ENCODE measurements at places on chromosomes 7 and 10.

GRCh38 chr7:118311121-118311836, 86.8 kb downstream of the ANKRD7 start:
- DNase-seq = no peak

- DNase-seq = peak; percentile 74
Measured at GRCh38 chr7:112665709-112666108, 124.5 kb downstream of the TMEM168 start.

DNA sequence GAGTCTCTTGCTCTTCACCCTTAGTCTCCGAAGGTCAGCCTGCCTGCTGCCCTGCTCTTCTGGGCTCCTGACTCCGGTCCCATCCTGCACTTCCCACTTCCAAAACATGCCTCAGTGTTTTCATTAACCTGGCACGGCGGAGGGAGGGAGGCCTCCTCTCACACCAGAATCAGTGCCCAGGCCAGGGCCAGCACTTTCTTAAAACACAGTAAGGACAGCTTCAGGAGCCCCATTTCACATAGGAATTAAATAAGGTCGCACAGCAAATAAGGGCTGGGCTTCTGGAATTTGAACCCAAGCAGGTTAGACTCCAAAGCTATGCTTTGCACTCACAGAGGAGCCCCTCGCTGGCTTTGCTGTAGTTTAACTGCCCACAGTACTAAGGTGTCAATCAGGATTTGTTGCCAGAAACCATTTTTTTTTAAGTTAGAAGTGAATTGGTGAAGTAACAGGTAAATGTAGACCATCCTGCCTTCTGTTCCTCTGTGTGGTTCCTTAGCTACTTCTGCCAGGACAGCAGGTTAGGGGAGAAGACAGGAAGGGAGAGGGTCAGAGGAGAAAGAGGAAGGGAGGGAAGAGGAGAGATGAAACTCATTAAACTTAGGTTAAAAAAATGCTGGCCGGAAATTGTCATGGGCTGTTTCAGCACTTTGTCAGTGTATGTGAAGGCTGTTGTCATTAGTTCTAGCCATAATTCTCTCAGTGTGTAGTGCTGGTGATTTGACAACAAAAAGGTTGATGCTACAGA, 1.1 kb downstream of the RASSF4 start:
- peak; percentile 48 for DNase-seq

- DNase-seq = no peak
Measured at GRCh38 chr10:89518876-89519842, 16.2 kb downstream of the SLC16A12 start.

GRCh38 chr7:42167206-42167605, 69.8 kb downstream of the GLI3 start:
- DNase-seq = no peak

DNA sequence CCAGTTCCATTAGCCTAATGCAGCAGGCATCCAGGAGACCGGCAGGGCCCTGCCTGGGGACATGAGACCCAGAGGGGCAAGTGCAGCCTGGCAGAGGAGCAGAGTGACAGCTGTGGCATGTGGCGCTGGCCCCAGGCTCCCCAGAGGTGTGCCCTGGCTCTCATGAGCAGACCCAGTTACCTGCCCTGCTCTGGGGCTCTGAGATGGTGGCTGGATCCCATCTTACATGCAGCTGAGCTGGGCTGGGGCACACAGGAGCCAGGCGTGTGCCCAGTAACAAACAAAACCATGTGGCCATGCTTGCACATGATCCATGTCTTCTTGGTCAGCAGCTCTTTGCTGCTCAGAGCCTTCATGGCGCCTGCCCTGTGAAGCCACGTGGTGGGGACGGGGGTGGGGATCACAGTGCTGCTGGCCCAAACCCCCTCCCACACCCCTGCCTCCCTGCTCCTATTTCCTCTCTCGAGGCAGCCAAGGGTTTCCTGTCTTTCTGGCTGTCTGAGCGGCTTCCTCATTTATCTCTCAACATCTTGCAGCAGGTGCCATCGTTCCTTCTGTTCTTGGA, 40.3 kb upstream of the GTF2I start:
- DNase-seq = peak; percentile 82

DNA sequence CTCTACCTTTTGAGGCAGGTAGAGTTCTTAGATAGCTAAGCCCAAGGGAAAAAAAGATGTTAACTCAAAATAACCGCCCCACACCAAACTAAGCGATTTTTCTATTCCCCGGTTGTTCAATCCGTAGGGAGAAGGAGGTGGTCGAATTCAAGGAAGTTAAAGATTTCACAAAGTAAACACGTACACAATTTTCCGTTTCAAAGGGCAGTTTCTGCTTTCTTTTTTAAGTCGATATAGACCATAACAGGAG, 842 bp downstream of the KBTBD2 start:
- DNase-seq = no peak

GRCh38 chr7:36910401-36910800, 186.1 kb upstream of the AOAH start:
- DNase-seq = no peak

GRCh38 chr7:47427051-47427643, 154.8 kb downstream of the TNS3 start:
- no peak for DNase-seq

GRCh38 chr7:121195874-121196273, 132.9 kb upstream of the WNT16 start:
- DNase-seq = peak; percentile 86

GRCh38 chr7:6917258-6917657, 91.2 kb upstream of the CCZ1B start:
- DNase-seq = no peak

DNA sequence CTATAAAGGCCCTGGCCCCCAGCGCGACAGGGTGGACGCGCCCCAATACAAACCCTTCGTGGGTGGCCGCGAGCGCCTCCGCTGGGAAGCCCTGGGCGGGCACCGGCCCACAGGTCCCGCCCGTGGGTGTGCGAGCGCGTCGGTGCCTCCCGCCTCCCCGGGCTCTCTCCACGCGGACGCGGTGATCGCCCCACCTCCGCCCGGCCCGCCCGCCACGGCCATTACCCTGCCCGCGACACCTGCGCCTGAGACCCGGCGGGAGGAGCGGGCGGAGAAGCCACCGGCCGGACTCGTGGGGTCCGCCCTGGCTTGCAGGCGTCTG, 81.2 kb downstream of the PAX2 start:
- no peak for DNase-seq

DNA sequence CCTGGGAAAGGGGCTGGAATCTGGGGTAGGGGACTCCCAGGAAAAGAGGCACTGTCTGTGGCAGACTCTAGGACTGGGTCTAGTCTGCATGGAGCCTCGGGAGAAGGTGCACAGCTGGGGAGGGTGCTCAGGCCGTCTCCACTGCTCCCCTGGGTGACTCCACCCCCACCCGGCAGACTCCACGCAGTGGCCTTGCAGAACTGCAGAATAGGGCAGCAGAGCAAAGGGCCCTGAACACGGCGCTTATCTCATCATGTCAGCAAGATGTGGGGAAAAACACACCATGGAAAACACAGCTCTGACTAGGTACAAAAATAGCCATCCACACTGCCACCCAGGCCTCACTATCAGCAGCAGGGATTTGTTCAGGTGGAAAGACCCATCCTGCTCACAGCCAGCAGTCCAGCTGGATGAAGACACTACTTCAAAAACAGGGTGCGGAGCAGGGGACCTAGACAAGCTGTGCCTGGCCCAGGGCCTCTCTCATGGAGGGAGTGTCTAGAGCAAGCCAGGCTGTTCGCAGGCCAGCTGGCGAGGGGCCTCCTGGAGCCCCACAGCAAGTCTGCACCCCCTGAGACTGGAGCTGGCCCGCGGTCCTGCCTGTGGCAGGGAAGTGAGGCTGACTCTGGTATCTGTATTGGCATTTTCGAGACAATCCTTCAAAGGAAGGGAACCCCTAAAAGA, 11.7 kb downstream of the MAT1A start:
- DNase-seq = peak; percentile 48

GRCh38 chr10:89846786-89847185, 145.4 kb downstream of the KIF20B start:
- no peak for DNase-seq

DNA sequence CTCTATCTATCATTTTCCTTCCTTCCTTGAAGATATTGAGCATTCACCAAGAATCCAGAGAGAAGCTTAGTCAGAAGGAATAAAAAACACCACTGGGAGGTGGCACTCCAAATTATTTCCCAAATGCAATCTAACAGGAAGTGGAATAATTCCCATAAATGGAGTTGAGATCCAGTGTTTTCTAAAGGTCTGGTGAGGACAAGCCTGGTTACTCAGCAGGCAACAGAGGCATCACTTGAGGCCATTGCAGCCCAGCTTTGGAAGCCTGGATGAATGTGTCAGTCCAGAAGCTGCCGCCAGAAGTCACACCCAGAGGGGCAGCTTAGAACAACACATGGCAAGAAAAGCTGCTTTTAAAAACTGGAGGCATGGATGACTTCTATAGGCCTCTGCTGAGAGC, 288.9 kb upstream of the KLF6 start:
- no peak for DNase-seq

DNA sequence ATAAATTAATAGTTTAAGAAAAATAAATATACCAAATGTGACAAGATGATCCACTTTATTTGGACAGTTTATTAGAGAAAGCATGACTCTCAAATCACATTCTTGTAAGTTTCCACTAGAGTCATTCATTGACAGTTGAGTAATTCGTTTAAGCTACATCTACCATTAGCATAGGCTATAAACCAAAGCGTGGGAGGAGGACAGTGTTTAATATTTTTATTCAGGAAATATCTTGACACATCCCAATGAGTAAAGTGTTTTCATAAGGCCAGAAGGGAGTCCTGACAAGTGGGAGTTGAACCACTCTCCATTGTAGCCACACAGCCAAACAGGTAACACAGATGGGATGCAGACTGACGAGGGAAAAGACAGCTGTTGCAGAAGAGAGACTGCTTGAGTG, 386.5 kb upstream of the SEMA3D start:
- DNase-seq = no peak

DNA sequence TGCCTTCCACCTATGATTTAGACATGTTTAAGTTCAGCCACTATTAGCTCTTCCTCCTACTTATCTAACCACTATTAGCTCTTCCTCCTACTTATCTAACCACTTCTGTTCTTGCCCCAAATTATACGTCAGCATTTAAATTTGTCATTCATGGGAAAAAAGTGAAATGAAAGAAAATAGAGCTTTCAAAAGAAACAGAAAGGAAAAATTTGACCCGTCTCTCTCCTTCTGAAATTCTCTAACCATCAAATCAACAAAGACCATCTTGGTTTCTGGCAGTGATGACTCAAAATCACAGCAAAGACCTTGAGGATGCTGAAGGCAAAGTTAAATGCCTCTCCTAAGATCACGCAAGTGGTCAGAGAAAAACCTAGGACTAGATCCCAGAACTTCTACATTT, 2.6 kb downstream of the LIPA start:
- DNase-seq = no peak

DNA sequence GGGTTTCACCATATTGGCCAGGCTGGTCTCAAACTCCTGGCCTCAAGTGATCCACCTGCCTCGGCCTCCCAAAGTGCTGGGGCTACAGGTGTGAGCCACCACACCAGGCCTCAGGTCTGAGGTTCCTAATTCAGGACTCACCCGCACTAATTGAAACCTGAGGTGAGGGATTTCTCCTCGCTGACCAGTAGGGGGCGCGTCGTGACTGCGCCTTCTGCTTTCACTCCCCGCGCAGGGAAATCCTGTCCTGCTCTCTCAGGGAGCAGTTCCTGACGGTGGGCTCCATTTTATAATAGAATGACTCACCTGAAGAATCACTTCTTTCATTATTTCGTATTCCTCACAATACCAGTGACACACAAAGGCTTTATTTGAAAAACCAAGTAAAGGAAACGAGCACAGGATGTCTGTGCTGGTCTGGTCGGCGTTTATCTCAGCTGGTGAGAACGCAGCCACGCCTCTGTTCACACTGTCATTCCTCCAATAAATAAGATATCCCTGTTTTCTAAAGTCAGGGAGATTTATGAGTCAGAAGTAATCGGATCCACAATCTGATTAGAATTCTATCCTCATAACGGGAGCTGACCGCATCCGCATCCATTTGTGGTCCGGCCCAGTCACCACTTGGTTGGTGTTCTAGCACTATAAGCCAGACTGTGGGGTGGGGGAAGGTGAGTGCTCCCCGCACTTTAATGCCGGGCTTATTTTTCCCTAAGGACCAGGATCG, 35.4 kb downstream of the BAG3 start:
- peak; percentile 90 for DNase-seq

- no peak for DNase-seq
Measured at GRCh38 chr7:120337308-120337907, 64.4 kb downstream of the KCND2 start.

- DNase-seq = peak; percentile 66
Measured at GRCh38 chr10:14325325-14325955, 5.3 kb downstream of the FRMD4A start.

DNA sequence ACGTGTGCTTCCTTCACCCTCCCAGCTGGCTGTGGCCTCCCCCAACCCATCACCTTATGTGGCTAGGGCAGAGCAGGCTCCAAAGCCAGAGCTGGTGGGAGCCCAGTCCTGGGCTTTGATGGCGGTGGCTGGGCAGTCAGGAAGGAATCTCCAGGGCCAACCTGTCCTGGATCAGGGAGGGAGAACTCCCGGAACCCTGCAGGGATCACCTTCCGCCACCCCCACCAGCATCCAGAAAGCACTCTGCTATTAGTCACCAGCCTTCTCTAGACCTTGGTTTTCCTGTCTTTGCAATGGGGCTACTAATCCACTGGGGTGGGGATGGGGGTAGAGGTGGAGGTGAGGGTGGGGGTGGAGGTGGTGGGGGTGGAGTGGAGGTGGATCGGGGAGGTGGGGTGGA, 139.0 kb downstream of the ZMIZ1 start:
- DNase-seq = no peak

DNA sequence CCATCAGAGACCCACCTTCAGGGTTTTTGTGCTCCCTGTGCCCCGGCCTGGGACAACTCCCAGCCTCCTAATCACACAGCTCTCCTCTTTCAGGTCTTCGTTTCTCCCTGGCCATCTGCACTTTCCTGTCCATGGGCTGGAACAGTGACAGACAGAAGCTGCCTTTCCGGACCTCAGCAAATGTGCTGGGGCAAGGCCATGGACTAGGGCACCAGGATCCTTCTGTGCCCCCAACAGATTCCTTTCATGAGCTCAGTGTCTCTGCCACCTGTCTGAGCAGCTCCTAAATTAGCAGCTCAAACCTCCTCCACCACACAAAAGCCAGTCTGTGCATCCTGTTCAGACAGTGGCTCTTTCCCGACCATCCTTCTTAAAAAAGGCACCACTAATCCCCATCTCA, 41.9 kb upstream of the FRMD4A start:
- no peak for DNase-seq

DNA sequence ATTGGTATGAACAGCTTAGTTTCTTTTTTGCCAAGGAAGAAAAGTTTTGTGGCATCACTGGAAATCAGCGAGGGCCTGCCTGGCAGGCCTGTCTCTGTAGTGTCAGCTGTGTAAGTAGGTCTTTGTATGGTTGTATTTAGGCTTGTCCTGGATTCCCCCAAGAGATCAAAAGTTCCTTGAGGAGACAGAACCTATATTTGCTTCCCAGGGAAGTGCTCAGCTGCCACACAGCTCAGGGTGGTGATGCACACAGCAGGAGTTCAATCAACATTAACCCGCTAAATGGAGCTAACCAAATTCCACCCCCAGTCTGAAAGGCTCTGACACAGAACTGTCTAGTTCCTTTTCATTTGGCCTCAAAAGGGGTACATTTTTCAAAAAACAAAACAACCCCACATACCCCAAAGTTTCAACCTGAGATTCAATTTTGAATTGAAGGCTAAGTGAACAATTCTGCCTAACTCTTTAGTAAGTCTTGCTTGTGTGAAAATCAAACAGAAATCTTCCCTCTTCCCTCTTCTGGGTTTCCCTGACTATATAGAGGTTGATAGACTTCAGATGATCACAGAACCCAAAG, 124.4 kb downstream of the CLEC2L start:
- no peak for DNase-seq

- DNase-seq = no peak
Measured at GRCh38 chr7:100763556-100764140, 30.3 kb downstream of the ZAN start.
